ENCODE measurements at places on chromosomes 11 and 22. TPM values are rescaled to one million over a fixed set of nuclear protein-coding genes. Genes with fewer than 3 reads are reported as not detected.

TRPC6 gene
- total RNA-seq, result not detected

MB gene
- total RNA-seq, result not detected

CLMP gene
- not detected for total RNA-seq

CNTF gene
- total RNA-seq, result 3.2 TPM

MPZL2 gene
- not detected for total RNA-seq

NXPE4 gene
- not detected for total RNA-seq

MOGAT2 gene
- total RNA-seq, result 0.22 TPM

SBF1 gene
- total RNA-seq, result 144 TPM

KRTAP5-1 gene
- total RNA-seq, result not detected

MGAT3 gene
- total RNA-seq, result 41.5 TPM

- no peaks in the 10 kb centered on the region for H3K36me3 ChIP-seq
- no peak overlapping the region for H3K4me3 ChIP-seq
- H3K27me3 ChIP-seq, result peaks cover 10% of the 10 kb centered on the region
- H3K27ac ChIP-seq, result no peak overlapping the region
Measured at GRCh38 chr11:1563697-1564534, 8.2 kb downstream of the DUSP8 start.

- H3K4me3 ChIP-seq, result no peak overlapping the region
- peaks cover 40% of the 10 kb centered on the region for H3K4me1 ChIP-seq
- H3K27ac ChIP-seq, result no peak overlapping the region
Measured at GRCh38 chr22:44195189-44195871, 14.6 kb downstream of the PARVG start.

- DNase-seq, result no peak
- H3K27me3 ChIP-seq, result peaks cover 28% of the 10 kb centered on the region
- H3K27ac ChIP-seq, result no peak overlapping the region
- no peaks in the 10 kb centered on the region for H3K4me1 ChIP-seq
- H3K36me3 ChIP-seq, result no peaks in the 10 kb centered on the region
Measured at GRCh38 chr11:35464308-35464707, 45.0 kb upstream of the SLC1A2 start.

GRCh38 chr22:23204541-23205157 lies 24.3 kb downstream of the BCR start:
- no peak for DNase-seq
- H3K4me3 ChIP-seq, result no peak overlapping the region
- H3K4me1 ChIP-seq, result peaks cover 39% of the 10 kb centered on the region
- peaks cover 9% of the 10 kb centered on the region for H3K36me3 ChIP-seq

DNA sequence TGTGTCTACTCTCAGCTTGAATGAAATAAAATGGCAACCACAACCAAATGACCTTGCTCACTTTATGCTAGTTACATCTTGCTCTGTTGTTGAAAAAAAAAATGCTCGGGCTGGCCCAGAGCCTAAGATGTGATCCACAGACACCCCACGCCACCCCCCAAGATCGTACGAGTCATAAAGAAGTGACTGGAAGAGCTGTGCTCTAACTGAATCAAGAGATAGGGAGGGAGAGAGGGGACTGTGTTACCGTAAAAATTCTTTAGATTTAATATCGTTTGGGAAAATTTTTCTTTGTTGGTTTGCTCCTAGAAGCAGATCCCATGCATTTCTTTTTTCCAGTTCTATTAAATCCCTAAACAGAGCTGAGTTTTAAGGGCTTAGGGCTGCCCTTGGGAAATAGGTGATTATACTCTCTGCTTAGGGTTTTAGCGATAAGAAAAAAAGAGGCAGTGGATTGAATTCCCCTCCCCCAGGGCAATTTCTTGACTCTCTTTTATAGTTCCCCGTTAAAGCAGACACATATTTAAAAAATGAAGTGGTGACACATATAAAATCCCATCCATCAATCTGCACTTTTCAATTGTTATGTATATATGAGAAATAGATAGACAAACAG lies 14.5 kb downstream of the MAML2 start:
- no peak overlapping the region for H3K4me3 ChIP-seq
- no peaks in the 10 kb centered on the region for H3K27me3 ChIP-seq
- no peak overlapping the region for H3K27ac ChIP-seq
- peaks cover 42% of the 10 kb centered on the region for H3K4me1 ChIP-seq
- no peak for DNase-seq

GRCh38 chr11:95296621-95297025 lies 65.6 kb upstream of the SESN3 start:
- no peaks in the 10 kb centered on the region for H3K36me3 ChIP-seq
- peak; percentile 41 for DNase-seq
- H3K27ac ChIP-seq, result peak overlapping the region; percentile 89
- peaks cover 50% of the 10 kb centered on the region for H3K4me1 ChIP-seq

DNA sequence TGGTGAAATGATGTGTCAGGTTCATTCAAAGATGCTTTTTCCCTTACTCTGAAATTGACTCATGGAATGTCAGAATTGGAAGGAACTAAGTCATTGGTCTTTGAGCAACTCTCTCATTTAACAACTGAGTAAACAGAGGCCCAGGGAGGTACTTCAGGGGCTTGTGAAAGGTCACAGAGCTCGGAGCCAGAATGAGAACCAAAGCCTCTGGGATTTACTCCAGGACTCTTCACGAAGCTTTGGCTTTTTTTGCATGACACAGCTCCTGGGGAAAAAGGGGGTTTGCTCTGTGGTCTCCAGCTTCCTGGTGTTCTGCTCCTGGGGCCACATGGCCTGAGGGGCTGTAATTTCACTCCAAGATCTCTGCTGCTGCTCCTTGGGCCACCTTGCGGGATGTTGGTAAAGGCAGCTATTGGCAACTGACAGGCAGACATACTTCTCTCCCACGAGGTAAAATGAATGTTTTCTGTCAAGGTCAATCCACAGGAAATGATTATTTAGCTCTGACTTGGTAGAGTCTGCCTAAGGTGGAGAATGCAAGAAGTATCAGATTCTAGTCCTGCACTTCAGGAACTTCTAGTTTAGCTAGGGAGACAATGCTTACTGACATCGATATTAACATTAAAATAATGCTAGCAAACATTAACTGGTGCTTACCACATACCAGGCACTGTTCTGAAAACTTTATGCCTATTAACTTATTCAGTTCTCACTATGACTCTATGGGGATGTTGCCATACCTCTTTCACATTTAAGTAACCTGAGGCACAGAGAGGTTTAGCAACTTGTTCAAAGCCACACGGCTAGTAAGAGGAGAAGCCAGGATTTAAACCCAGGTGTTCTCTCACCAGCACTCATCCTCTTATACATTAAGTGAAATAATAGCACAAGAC lies 16.1 kb downstream of the PKNOX2 start:
- peaks cover 29% of the 10 kb centered on the region for H3K27me3 ChIP-seq
- H3K27ac ChIP-seq, result no peak overlapping the region
- no peak for DNase-seq

DNA sequence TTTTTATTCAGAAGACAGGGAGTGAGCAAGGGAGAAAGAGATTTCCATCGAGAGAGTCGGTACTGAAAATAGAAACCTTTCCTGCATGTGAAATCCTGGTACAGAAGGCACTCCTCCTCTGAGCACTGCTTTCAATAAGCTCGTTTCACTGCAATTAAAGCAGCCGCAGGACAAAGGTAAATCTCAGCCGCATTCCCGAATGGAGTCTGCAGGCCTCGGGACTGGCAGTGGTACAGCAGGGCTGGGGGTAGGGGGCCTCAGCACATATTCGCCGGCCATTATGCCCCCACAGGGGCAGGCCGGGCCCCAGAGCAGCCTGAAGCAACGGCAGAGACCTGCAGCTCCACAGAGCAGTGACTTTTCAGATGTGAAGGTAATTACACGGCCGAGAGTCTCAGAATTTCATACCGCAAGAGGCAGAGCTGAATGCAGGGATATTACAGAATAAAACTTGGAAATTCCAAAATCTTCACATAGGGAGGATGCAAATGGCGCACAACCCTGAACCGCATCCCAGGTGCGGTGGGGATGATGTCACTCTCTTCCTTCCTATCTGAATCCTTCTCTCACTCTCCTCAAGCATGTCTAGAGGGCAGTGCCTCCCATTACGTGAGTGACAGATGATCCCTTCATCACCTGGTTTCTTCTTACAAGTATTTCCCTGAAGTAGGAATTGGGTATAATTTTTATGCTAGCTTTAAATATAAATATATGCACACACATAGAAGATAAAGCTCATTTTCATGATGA lies 622.1 kb downstream of the OPCML start:
- no peaks in the 10 kb centered on the region for H3K4me1 ChIP-seq
- DNase-seq, result no peak
- no peaks in the 10 kb centered on the region for H3K36me3 ChIP-seq
- no peak overlapping the region for H3K27ac ChIP-seq
- H3K27me3 ChIP-seq, result no peaks in the 10 kb centered on the region

GRCh38 chr22:33922349-33922681 lies 2.0 kb upstream of the LARGE1 start:
- H3K27ac ChIP-seq, result peak overlapping the region; percentile 46
- H3K36me3 ChIP-seq, result no peaks in the 10 kb centered on the region

DNA sequence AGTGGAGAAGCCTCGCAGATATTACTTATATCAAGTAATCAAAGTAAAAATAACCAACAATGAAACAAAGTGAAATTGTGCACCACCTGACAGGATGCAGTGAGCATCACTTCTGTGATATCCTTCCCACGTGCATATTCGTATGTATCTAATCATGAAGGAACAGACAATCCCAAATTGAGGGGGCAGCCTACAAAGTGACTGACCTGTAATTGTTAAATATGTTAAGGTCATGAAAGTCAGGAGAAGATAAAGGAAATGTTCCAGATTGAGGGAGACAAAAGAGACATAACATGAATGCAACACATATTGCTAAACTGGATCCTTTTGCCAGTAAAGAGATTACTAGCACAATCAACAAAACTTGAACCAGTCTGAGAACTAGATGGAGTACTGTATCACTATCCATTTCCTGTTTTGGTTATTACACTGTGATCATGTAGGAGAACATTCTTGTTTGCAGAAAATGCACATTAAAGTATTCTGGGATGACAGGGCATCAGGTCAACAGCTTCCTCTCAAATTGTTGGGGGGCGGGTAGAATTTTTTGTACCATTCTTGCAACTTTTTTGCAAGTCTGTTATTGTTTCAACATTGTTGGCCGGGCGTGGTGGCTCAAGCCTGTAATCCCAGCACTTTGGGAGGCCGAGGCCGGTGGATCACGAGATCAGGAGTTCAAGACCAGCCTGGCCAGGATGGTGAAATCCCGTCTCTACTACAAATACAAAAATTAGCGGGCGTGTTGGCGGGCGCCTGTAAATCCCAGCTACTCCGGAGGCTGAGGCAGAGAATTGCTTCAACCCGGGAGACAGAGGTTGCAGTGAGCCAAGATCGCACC lies 2.0 kb downstream of the SBF2 start:
- H3K36me3 ChIP-seq, result no peaks in the 10 kb centered on the region
- H3K4me3 ChIP-seq, result peak overlapping the region; percentile 44
- no peak for DNase-seq
- H3K4me1 ChIP-seq, result peaks cover 20% of the 10 kb centered on the region

DNA sequence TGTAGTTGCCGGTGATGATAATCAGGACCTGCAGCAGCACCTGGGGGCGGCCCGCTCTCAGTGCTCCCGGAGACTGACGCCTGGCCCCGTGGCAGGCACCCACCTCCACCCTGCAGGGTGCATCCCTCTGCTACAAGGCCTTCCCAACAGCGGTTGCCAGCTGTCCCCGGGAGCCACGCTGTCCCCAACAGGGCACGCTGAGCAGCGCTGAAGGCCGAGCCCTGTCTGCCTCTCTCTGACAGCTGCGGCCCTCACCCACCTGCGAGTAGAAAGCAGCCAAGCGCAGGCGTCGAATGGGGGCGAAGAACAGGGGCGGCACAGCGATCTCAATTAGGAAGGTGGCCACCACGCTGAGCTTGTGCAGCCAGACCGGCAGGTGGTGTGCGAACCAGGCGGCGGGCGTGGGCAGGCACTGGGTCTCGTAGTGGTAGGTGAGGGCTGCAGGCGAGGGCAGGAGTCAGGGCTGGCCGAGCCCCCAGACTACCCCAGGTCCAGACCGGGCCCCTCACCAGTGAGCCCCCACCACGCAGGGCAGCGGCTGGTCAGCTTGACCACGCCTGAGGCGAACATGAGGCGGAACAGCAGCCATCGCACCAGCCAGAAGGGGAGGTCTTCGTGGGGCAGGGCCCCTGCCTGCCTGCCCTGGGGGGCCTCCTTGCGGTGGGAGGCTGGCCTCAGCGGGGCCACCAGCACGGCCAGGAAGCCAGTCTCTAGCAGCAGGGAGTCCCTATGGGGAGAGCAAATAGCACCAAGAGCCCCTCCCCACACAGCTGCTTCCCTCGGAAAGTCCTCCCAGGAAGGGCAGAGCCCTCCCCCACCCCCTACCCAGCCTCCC lies 1.5 kb downstream of the LMF2 start:
- H3K4me3 ChIP-seq, result peak overlapping the region; percentile 93
- H3K27me3 ChIP-seq, result no peaks in the 10 kb centered on the region
- peaks cover 19% of the 10 kb centered on the region for H3K36me3 ChIP-seq

DNA sequence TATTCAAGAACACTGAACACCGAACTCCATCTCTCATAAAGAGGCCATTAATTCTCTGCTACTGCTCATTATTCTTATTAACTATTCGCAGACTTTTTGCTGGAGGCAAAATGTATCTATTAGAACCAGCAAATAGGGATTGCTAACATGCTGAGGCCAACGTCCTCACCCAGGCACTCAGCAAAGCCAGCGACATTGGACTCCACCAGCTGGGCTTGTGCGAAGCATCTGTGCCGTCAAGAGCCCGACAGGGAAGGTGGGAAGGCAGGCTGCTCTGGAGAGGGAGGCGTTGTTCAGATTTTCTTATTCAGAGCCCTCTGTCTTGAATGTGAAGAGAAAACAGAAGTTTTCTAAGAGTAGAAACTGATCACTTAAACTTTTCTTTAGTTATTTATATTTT lies 615.6 kb upstream of the KIRREL3 start:
- no peaks in the 10 kb centered on the region for H3K27me3 ChIP-seq
- no peaks in the 10 kb centered on the region for H3K4me1 ChIP-seq
- H3K36me3 ChIP-seq, result no peaks in the 10 kb centered on the region

DNA sequence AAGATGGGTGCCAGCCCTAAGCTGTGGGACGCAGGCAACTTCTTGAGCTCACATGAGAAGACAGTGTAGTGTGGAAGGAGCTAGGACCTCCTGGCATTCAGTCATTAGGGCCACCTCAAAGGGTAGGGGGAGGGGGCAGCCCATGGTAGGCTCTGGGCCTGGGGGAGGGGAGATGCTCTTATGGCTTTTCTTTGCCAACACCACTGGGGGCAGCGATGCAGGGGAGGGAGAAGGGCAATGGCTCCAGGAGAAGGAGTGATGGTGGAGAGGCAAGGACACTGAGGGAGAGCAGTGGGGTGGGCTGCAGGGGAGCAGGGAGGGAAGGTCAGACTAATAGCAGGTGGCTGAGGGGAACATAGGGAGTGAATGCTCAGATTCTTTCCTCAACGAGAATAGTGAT lies 63.3 kb upstream of the SUSD2 start:
- no peak for DNase-seq
- no peak overlapping the region for H3K27ac ChIP-seq
- no peaks in the 10 kb centered on the region for H3K4me1 ChIP-seq

- peaks cover 78% of the 10 kb centered on the region for H3K4me1 ChIP-seq
- H3K27ac ChIP-seq, result peak overlapping the region; percentile 78
- peaks cover 2% of the 10 kb centered on the region for H3K36me3 ChIP-seq
Measured at GRCh38 chr11:96211436-96211835, 131.6 kb downstream of the MAML2 start.
